ENCODE measurements at places on chromosomes 16 and 17. TPM values are rescaled to one million over a fixed set of nuclear protein-coding genes. Genes with fewer than 3 reads are reported as not detected.

ANKFY1 gene
- 36.6 TPM for total RNA-seq

DLG4 gene
- 5.1 TPM for total RNA-seq

IL4R gene
- total RNA-seq = 32.6 TPM

KRTAP4-4 gene
- total RNA-seq = not detected

CA5A gene
- not detected for total RNA-seq

KLHL10 gene
- total RNA-seq = 0.19 TPM

SOST gene
- total RNA-seq = not detected

PABPN1L gene
- total RNA-seq = not detected

ZFP3 gene
- 0.81 TPM for total RNA-seq

PPP1R27 gene
- total RNA-seq = not detected

PPP4C gene
- 146 TPM for total RNA-seq

TM4SF5 gene
- 1.2 TPM for total RNA-seq

KCTD5 gene
- 43.1 TPM for total RNA-seq

FOXN1 gene
- not detected for total RNA-seq

VAT1L gene
- total RNA-seq = not detected

KRTAP3-2 gene
- total RNA-seq = not detected

KRT39 gene
- not detected for total RNA-seq

GRB7 gene
- total RNA-seq = 5.0 TPM

DPEP2 gene
- total RNA-seq = not detected

UMOD gene
- total RNA-seq = not detected

TNS4 gene
- 179 TPM for total RNA-seq

C17orf58 gene
- 14.7 TPM for total RNA-seq

SLC47A2 gene
- total RNA-seq = 0.14 TPM

ENDOV gene
- total RNA-seq = 46.8 TPM

DNAI2 gene
- total RNA-seq = not detected

AIPL1 gene
- not detected for total RNA-seq
